Stimulated activated CD4-positive, alpha-beta T cell treated with anti-CD3 and anti-CD28 coated beads, Interleukin-4, amount 100 ng/mL, for 48 hours (primary cell): ENCODE measurements at places on chromosomes 7 and 10.

GRCh38 chr7:18345641-18346234 lies 149.8 kb upstream of the HDAC9 start:
- no peak for DNase-seq

- peak; percentile 46 for DNase-seq
Measured at GRCh38 chr7:32905175-32905662, 13.7 kb upstream of the KBTBD2 start.

GRCh38 chr10:44937196-44938005 lies 22.2 kb upstream of the RASSF4 start:
- DNase-seq: no peak

GRCh38 chr7:4037308-4037707 lies 644.8 kb upstream of the FOXK1 start:
- DNase-seq: no peak

DNA sequence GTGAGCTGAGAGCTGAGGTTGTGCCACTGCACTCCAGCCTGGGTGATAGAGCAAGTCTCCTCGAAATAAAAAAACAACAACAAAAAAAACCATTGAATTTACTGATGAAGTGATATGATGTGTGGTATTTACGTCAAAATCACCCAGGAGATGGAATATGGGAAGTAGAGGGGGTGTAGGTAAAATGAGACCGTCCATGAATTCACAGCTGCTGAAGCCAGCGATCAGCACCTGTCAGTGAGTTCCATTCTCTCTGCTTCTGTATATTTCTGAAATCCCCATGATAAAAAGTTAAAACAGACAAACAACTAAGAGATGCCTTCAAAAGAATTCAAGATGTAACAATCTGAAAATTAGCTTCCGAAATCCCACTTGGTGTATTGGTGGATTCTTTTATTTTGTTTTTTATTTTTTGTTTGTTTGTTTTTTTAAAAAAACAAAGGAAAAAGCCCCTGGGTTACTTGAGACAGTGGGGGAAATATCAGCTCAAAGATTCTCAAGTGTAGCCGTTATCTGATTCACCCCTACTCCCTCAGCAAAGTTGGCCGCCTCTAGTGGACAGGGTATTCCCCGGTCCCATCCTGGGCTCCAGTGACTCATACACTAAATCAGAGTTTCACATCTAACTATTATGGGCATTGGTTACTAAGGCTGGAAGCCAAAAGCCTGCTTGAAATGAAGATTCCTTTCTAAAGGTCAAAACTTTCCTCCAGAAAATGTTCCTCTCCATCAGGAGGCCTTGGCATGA lies 76.4 kb downstream of the MAP3K8 start:
- peak; percentile 41 for DNase-seq

DNA sequence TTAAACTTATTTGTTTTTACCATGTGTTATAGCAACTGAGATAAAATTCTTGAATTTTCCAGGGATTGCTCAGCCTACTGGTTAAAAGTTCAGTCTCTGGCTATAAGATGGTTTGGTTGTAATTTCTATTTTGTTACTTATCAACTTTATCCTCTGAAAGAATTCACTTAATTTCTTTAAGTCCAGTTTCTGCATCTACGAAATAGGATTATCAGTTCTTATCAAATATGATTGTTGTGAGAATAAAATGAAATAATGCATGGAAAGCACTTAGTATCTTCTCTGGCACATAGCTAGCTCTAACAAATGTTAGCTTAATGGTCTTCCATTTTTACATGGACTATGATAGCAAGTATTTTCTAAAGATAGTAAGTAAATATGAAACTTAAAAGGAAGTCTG lies 53.3 kb downstream of the SEMA3D start:
- DNase-seq: no peak

DNA sequence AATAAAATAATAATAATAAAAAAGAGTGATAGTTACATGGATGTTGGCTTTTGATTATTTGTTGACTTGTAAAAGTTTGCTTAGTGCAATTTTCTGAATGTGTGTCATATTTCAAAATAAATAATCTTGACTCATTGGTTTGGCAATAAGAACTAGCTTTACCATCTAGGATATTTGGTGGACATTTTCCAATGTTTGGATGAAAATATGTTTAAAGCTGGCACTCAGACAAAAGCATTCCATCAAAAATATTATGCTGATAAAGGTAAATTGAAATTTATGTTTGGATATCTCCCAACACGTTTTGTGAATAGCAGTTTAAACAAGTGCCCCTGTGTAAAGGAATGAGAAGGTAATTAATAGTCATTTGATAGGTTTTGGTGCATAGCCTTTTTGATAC lies 62.5 kb upstream of the KCNMA1 start:
- DNase-seq: no peak

- no peak for DNase-seq
Measured at GRCh38 chr10:93873420-93874115, 20.2 kb upstream of the SLC35G1 start.

GRCh38 chr10:111338035-111338434 lies 261.2 kb downstream of the ADRA2A start:
- DNase-seq: no peak

- no peak for DNase-seq
Measured at GRCh38 chr10:132653721-132654120, 116.1 kb downstream of the INPP5A start.

- DNase-seq: no peak
Measured at GRCh38 chr10:70479626-70480238, 1.2 kb downstream of the PALD1 start.

DNA sequence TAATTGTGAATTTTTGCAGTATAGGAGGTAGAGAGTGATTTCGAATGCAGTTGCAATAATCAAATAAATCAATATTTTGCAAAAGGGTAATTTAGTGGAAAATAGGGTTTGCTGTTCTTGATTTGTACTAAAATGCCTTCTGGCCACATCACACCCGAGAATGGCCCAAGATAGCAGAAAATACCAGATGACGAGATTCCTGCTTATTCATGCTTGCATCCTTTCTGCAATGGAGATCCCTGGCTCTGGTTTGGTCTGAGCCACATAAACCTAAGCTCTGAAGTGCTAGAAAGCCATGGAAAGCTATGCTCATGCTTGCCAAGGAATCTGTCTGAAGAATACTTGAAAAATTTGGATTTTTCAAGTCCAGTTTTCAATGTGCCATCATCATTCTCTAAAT lies 634.2 kb upstream of the COBL start:
- no peak for DNase-seq

- DNase-seq: no peak
Measured at GRCh38 chr10:119872610-119872859, at the start of gene MCMBP. MCMBP (minus strand) TSS chr10:119872843; CDS start chr10:119872584, 259 bp downstream.

- DNase-seq: no peak
Measured at GRCh38 chr10:89295597-89295996, 6.2 kb upstream of the IFIT2 start.
